ENCODE measurements at places on chromosomes 4 and X.

DNA sequence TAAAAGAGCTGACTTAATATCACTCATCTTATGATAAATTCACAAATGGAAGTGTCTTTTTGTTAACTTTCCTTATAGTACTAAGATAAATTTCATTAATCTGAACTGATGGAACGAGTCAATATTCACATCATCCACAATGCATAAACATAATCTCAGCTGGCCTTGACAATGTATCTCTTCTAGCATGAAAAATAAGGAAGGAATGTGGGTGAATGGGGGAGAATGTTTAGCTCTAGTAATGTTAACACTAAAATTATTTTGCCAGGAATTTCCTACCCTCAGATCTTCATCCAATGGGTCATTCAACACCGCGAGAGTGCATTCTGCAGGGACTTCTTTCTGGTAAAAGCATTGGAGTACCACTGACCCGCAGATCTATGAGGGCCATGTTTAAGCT lies 15.8 kb downstream of the TRPC3 start:
- H3K27me3 ChIP-seq: peaks cover 68% of the 10 kb centered on the region
- no peak overlapping the region for H3K27ac ChIP-seq
- no peak for DNase-seq
- H3K4me3 ChIP-seq: no peak overlapping the region

DNA sequence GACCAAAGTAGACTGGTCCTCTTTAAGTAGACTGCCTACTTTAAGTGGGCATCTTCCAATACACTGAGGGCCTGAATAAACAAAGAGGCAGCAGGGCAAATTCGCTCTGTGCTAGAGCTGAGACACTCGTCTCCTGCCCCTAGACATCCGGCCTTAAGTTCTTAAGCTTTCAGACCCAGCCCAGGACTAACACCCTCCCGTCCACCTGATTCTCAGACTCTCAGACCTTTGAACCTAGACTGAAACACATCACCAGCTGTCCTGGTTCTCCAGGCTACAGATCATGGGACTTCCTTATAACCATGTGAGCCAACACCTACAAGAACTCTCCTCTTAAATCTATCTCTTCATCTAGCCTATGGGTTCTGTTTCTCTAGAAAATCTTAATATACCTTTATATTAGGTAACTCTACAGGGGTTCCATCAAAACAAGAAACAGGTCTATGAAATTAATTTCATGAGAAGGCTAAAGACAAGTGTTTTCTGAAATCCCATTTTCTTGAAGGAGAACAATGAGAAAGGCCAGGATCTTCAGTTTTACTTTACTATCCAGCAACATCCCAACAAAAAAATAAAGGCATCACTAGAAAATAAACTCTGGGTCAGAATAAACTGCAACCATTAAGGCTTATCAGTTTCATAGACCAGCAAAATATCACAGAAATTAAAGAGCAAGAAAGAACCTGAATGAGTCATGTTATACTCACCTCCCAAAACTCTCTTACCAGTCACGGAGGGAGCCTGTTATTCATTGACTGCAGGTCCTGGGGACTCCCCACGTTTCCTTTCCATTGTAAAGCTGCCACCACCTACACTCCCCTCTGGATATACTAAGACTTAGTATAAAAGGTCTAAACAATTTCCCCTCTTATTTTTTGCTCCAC lies 14.8 kb downstream of the ADGRA3 start:
- H3K4me3 ChIP-seq: peak overlapping the region; percentile 25
- H3K36me3 ChIP-seq: peaks cover 2% of the 10 kb centered on the region
- peaks cover 27% of the 10 kb centered on the region for H3K4me1 ChIP-seq

GRCh38 chr4:5471691-5472090 lies 236.7 kb downstream of the EVC2 start:
- H3K4me1 ChIP-seq: no peaks in the 10 kb centered on the region
- H3K36me3 ChIP-seq: no peaks in the 10 kb centered on the region

DNA sequence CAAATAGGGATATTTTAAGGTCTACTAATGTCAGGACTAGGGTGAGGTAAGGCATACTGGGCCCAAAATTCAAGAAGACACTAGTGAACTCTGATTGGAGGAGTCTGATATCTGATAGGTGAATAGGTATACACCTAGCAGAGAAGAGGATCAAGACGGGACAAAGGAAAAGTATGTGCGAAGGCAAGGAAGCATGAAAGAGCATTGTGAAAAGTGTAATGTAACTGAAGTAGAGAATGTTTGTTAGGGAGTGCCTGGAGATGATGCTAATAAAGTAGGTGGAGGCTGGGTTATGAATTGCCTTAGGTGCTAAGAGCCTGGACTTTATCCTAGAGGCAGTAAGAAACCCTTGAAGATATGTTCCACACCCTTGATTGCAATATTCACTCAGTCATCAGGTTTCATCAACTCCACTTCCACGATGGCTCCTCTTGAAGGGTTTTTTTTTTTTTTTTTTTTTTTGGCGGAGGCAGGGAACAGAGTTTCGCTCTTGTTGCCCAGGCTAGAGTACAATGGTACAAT lies 49.9 kb upstream of the XIAP start:
- no peak for DNase-seq
- no peak overlapping the region for H3K27ac ChIP-seq
- H3K4me3 ChIP-seq: no peak overlapping the region
- no peaks in the 10 kb centered on the region for H3K36me3 ChIP-seq
- no peaks in the 10 kb centered on the region for H3K27me3 ChIP-seq

DNA sequence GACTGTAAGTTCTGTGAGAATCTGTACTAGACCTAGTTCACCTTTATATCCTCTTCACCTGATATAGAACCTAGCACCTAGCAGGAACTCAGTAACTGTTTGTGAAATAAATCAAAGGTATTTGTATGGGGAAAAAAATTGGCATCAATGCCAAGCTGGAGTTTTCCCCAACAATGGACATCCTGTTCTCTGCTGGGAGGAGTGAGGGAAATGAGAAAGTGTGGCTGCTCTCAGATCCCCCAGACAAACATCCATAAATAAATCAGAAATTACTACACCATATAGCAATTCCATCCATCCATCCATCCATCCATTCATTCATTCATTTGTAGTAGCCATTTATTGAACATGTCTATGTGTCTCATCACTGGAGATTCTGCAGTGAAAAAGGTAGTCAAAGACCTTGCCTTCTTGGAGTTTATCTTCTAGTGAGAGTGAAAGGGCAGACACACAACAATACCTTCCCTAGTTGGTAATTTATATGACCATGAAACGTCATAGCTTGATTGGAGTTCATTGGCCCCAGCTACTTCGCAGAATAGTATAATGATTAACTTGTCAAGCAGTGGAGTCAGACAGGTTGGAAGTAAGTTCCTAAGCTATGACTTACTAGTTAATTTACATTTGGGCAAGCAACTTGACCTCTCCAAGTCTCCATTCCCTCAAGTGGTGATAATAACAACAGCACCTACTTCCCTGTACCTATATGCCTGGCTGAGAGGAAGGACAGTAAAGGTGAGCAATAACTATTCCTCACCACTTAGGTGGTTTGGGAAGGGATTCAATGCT lies 98.7 kb upstream of the KIT start:
- no peaks in the 10 kb centered on the region for H3K36me3 ChIP-seq
- H3K4me3 ChIP-seq: no peak overlapping the region
- no peak for DNase-seq
- H3K4me1 ChIP-seq: no peaks in the 10 kb centered on the region
- H3K27ac ChIP-seq: no peak overlapping the region

DNA sequence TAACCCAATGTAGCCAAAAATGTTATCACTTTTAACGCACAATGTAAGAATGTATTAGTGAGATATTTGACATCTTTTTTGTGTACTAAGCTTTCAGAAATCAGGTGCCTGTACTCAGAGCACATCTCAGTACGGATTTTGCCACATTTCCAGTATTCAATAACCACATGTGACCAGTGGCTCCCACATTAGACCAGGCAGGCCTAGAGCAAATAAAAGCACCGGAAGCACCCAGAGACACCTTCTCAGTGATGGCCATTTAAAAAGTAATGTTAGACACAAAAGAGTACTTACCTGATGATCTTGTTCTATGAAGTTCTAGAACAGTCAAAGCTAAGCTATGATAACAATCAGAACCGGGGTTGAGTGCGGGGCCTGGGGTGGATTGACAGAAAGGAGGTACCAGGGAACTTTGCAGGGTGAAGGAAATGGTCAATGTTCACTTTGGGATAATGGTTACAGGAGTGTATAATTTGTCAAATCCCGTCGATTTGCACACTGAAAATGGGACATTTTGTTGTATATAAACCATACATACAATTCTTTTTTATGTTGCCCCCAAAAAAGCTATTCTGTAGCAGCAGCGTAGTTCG lies 1.2 kb downstream of the CTPS2 start:
- peaks cover 8% of the 10 kb centered on the region for H3K4me1 ChIP-seq
- H3K27me3 ChIP-seq: no peaks in the 10 kb centered on the region
- DNase-seq: no peak
- peak overlapping the region; percentile 84 for H3K27ac ChIP-seq
- no peaks in the 10 kb centered on the region for H3K36me3 ChIP-seq
- peak overlapping the region; percentile 83 for H3K4me3 ChIP-seq

GRCh38 chrX:128975745-128976144 lies 547.5 kb downstream of the SMARCA1 start:
- H3K4me1 ChIP-seq: no peaks in the 10 kb centered on the region
- DNase-seq: no peak
- no peaks in the 10 kb centered on the region for H3K27me3 ChIP-seq
- H3K4me3 ChIP-seq: no peak overlapping the region
- no peak overlapping the region for H3K27ac ChIP-seq
- H3K36me3 ChIP-seq: no peaks in the 10 kb centered on the region

DNA sequence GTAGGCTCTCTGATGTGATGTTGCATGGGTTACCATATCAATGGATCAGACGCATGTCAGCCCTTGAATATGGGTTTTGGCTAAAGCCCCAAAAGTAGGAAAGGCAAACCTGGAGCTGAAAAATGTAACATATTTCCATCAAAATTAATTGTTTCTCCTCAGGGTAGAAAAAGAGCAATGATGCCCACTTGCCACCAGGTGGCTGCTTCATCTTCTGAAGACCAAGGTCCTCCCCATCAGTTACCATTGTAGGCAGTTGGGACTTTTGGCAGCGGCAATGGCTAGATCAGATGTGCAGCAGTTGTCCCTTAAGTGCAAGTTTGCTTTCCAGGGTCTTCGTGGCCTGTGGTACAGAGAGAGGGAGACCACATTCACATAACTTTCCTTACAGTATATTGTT lies 118.2 kb downstream of the NAF1 start:
- no peaks in the 10 kb centered on the region for H3K36me3 ChIP-seq
- no peak for DNase-seq
- H3K27ac ChIP-seq: no peak overlapping the region
- no peaks in the 10 kb centered on the region for H3K4me1 ChIP-seq

DNA sequence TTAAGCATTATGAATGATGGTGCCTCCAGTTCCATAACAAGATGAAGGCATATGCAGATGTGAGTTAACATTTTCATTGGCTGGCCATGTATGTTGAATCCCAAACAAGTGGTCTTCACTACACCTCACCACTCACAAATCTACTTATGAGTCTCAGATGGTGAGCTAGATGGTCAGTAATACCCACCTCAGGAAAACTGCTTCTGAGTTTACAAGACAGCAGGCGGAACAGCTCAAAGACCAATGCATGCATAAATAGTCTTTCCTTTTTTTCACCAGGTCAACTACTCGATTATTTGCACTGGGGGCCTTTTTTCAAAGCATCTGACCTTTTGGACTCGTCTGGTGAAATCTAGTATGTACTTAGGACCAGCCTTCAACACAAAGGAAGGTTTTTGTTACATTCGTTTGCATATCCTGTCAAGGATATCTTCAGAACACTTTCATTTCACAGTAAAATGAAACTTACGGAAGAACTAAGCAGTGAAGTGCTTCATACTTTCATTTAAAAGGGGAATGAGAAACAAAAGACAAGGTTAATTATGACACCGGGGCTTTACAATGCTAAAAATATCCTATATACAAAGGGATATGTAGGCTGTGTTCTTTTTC lies 23.1 kb upstream of the TLR7 start:
- no peaks in the 10 kb centered on the region for H3K27me3 ChIP-seq
- peaks cover 11% of the 10 kb centered on the region for H3K4me1 ChIP-seq
- H3K4me3 ChIP-seq: peak overlapping the region; percentile 74
- H3K36me3 ChIP-seq: no peaks in the 10 kb centered on the region
- DNase-seq: no peak
- H3K27ac ChIP-seq: peak overlapping the region; percentile 93

GRCh38 chr4:148353571-148353970 lies 88.6 kb downstream of the NR3C2 start:
- no peaks in the 10 kb centered on the region for H3K36me3 ChIP-seq
- H3K27me3 ChIP-seq: no peaks in the 10 kb centered on the region
- H3K4me3 ChIP-seq: no peak overlapping the region
- no peaks in the 10 kb centered on the region for H3K4me1 ChIP-seq
- H3K27ac ChIP-seq: no peak overlapping the region

- no peaks in the 10 kb centered on the region for H3K4me1 ChIP-seq
- H3K27ac ChIP-seq: no peak overlapping the region
- peaks cover 4% of the 10 kb centered on the region for H3K27me3 ChIP-seq
- no peak overlapping the region for H3K4me3 ChIP-seq
- H3K36me3 ChIP-seq: no peaks in the 10 kb centered on the region
These were observed 47.0 kb upstream of the MID1IP1 start for GRCh38 chrX:38754102-38754790.
